ENCODE measurements at places on chromosomes 1 and 21.

GRCh38 chr1:3373175-3373574, 81.3 kb upstream of the ARHGEF16 start:
- DNase-seq, result no peak

GRCh38 chr21:14993115-14993514, 71.7 kb downstream of the NRIP1 start:
- DNase-seq, result no peak

GRCh38 chr1:158830904-158831507, at the start of gene MNDA:
Gene MNDA (plus strand): TSS chr1:158831351. CDS start chr1:158842154, 10,803 bp downstream.
- no peak for DNase-seq

- no peak for DNase-seq
Measured at GRCh38 chr1:182407724-182408123, 7.3 kb upstream of the TEDDM1 start.

GRCh38 chr1:115656461-115657077, 14.8 kb downstream of the VANGL1 start:
- no peak for DNase-seq

- DNase-seq, result no peak
Measured at GRCh38 chr1:233357595-233358397, 30.3 kb downstream of the MAP3K21 start.
